ENCODE measurements at places on chromosomes 3 and 15.

GRCh38 chr3:117322866-117323265 is 613.3 kb downstream of the TUSC7 start:
- peak; percentile 32 for DNase-seq

- DNase-seq, result peak; percentile 80
Observed at GRCh38 chr15:35281515-35281914, 196.4 kb upstream of the NANOGP8 start.

DNA sequence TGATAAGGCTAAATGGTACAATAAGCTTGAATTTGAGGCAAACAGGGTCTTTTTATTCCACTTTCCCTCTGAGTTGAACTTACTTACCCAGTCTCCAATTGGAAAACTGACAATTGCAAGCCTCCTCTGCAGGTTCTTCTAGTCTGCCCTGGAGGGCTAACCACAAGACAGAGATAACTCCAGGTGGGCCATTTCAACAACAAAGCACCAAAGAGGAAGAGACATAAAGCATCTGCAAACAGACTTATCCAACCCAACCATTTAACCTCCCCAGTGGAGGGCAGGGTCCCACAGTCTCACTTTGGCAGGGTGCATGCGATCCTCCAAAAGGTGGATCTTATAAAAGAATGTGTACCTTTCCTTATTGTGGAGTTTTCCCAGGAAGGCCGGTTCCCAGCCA is 525.8 kb downstream of the DIPK2A start:
- no peak for DNase-seq

DNA sequence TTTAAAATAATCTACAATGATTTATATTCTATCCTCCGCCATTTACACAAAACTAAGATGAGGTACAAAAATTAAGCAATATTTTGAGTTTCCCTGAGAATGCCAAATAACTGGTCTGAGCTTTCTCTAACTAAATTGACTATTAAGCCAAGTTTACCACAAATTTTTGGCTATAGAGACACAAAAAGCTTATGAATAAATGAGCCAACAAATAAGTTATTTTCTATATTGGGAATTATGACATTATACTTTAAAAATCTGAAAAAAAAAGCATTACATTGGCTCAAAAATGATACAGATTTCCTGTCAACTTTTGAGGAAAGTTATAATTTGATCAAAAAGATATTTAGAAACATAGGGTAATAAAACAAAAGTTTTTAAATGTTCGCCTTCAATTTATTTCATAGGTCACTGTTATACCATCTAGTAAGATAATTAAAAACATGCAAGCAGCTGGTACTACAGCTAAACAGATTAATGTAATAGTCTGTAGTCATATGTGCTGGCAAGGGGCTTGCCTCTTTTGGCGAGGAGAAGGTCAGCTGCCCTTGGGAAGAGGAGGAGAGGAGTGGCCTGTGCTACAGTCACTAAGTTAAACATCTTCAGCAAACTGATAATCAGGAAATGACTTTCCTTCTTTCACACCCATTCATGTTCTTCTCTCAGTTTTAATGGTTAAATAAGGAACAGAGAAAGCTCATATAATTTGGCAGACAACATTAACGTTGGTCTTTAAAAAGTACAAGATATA is 318.5 kb downstream of the TBC1D5 start:
- DNase-seq, result peak; percentile 17

GRCh38 chr3:131738095-131738494 is 235.3 kb upstream of the MRPL3 start:
- peak; percentile 52 for DNase-seq

- no peak for DNase-seq
Observed at GRCh38 chr3:42582474-42583070, 805 bp upstream of the SEC22C start.

GRCh38 chr3:182568261-182568660 is 225.0 kb upstream of the ATP11B start:
- no peak for DNase-seq

- DNase-seq, result no peak
Observed at GRCh38 chr3:23288715-23289114, 85.6 kb downstream of the UBE2E2 start.

GRCh38 chr3:11523572-11524101 is 120.1 kb downstream of the VGLL4 start:
- DNase-seq, result peak; percentile 42

DNA sequence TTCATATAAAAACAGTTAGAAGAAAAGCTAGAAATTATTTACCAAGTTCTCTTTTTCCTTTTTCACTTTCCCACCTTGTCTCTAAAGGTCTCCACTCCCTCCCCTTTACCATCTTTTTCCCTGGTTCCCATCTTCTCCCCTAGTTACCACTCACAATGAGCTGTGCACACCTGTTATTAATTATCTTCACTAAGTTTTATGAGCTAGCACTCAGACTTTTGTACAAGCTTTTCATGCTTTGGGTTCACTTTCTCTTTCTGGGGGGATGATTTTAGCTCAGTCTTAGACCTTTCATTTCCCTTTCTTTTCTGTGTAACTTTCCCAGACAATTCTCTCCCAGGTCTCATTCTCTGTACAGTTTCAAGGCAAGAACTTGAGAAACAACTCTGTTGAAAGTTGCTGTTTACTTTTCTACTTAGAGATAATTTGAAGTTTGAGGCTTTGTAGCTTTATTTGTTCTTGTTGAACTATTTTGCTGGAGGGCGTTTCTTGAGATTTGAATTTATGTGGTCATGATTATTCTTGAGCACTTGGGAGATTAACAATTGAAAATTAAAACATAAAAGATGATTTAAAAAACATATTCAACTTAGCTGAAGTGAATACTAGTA is 24.0 kb upstream of the AADAC start:
- DNase-seq, result peak; percentile 25

GRCh38 chr15:58069008-58069407 is 3.5 kb upstream of the ALDH1A2 start:
- DNase-seq, result no peak

GRCh38 chr15:45225506-45226273 is 26.3 kb upstream of the SLC28A2 start:
- no peak for DNase-seq

GRCh38 chr15:44289259-44289790 is 806 bp downstream of the GOLM2 start:
- DNase-seq, result peak; percentile 26

GRCh38 chr3:192577271-192577670 is 150.1 kb downstream of the FGF12 start:
- DNase-seq, result no peak

- DNase-seq, result no peak
Observed at GRCh38 chr3:167750272-167750971, 14.9 kb downstream of the SERPINI1 start.
